ENCODE measurements at places on chromosomes 6 and 20.

DNA sequence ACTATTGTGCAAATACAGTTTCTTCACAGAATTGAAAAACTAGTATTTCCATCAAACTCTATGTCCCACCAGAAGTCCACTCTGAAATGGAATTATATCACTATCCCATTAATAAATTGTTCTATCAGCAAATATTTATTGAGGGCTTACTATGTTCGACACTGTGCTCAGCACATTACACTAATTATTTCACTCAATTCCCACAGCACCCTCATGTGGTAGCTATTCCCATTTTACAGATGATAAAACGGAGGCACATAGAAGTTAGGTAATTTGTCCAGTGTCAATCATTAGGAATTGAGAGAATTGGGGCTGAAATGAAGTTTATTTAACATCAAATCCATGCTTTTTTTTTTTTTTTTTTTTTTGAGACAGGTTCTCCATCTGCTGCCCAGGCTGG, 52.5 kb downstream of the MKKS start:
- no peak for DNase-seq

DNA sequence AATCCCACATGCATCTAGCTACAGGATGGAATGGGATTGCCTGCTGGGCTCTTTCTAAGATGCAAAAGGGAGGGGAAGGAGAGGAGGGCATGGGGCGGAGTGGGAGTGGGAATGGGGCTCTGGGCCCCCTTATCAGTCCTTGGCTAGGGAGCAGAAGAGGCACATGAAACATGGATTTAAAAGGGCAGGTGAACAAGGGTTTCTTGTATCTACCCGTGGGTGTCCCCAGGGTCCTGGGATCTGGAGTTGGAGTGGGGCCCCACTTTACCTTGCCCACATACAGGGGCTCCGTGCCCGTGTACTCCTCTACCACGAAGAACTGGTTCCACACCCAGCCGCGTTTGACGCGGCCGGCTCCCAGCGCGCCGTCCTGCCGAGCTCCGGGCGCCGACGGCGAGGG, 57.5 kb downstream of the CDH22 start:
- DNase-seq: no peak

- no peak for DNase-seq
Measured at GRCh38 chr6:48695872-48696271, 584.9 kb upstream of the PTCHD4 start.

GRCh38 chr6:44285552-44286284, 15.5 kb downstream of the TMEM151B start:
- DNase-seq: no peak

DNA sequence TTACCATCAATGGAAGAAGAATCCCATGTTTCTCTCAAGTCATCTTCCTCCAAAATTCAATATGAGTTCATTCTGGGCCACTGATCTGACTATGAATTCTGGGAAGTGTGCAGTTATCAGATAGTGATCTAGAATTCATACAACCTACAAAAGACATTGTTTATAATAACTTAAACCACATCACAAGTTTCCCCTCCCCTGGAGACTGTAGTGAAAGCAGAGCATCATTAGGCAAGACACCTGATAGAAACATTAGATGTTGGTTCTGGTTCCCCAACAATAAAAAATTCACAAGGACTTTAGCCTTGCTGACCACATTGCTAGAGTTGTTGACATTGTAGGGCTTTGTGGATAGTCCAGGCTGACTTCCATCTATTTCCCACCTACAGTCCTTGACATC, 506.4 kb upstream of the JAG1 start:
- DNase-seq: no peak

- DNase-seq: no peak
Measured at GRCh38 chr20:49905415-49906091, 9.8 kb downstream of the SPATA2 start.

GRCh38 chr20:36270744-36271638, 34.7 kb downstream of the AAR2 start:
- DNase-seq: no peak

- no peak for DNase-seq
Measured at GRCh38 chr20:37190354-37191112, 11.2 kb upstream of the MROH8 start.

DNA sequence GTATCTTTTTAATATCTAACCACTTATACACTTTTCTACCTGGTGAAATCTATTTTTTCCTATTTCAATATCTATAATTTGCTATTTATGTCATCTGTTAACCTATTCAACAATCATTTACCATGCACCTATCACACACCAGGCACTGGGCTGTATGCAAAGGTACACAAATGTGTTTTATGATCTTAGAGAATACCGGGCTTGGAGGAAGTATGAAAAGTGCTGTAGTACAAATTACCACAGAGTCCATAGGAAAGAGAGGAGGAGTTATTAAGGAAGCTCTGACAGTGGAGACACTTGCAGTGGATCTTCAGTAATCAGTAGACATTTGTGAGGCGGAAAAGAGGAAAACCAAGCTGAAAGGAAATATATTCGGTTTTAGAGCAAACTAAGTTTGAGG, 96.0 kb downstream of the HIVEP2 start:
- DNase-seq: no peak

GRCh38 chr20:10576411-10577090, 97.2 kb downstream of the JAG1 start:
- no peak for DNase-seq

DNA sequence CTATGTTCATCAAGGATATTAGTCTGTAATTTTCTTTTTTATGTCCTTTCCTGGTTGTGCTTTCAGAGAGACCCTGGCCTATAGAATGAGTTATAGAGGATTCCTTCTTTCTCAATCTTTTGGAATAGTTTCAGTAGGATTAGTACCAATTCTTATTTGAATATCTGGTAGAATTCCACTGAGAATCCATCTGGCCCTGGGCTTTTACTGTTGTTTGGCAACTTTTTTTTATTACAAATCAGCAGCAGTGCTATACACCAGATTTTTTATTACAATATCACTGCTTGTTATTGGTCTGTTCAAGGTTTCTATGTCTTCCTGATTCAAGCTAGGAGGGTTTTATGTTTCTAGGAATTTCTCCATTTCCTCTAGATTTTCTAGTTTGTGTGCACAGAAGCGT, 50.0 kb upstream of the NRSN1 start:
- no peak for DNase-seq

- no peak for DNase-seq
Measured at GRCh38 chr6:108762394-108762793, 85.8 kb upstream of the ARMC2 start.

DNA sequence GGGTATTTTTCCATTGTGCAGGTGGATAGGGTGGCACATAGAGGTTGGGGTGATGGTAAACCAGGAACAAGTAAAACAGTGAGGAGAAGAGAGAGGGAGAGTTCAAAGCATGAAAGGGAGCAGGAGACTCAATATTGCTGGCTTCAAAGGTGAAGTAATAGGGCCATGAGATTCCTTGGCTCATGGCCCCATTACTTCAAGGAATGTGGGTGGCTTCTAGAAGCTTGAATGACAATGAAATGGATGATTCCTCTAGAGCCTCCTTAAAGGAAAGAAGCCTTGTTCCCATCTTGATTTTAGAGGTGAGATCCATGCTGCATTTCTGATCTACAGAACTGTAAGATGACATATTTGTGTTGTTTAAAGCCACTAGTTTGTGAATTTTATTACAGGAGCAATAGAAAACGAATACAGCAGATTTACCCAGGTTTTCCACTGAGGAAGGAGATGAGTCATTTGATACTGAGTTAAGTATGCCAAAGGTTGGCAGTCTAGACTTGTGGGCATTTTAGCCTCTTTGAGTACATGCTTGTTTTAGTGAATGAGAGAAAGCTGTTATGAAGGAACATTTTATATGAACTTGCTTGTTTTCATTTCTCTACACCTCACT, 110.4 kb downstream of the PLCB4 start:
- DNase-seq: no peak
